ENCODE measurements at places on chromosomes 13 and 19. TPM values are rescaled to one million over a fixed set of nuclear protein-coding genes. Genes with fewer than 3 reads are reported as not detected.

The PLIN4 gene
- 0.05 TPM for total RNA-seq

The C5AR2 gene
- not detected for total RNA-seq

The KLF2 gene
- 2.5 TPM for total RNA-seq

The SPRED3 gene
- total RNA-seq: 0.05 TPM

- DNase-seq: no peak
Measured at GRCh38 chr19:7706955-7707456, 5.1 kb upstream of the FCER2 start.

The KIRREL2 gene
- total RNA-seq: 2.4 TPM

The IL17D gene
- 4.3 TPM for total RNA-seq

The SOX1 gene
- total RNA-seq: not detected

- peak; percentile 32 for DNase-seq
Measured at GRCh38 chr19:17616961-17617806, 61.7 kb downstream of the COLGALT1 start.

DNA sequence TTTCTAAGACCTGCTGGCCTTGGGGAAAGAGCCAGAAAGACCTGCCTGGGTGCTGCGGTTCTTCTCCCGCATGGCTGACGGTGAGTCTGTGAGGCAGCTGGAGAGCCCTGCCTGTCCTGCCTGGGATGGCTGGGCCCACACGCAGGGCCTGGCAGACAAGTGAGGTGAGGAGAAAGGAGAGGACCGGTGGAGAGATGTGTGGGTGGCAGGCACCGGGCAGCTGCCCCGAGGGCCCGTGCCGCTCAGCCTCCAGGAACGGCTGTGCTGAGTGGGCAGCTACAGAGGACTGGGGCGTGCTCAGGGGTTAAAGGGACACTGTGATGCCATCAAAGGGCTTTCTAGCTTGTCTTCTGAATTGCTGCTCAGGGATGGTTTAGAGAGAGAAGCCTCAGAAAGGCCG is 53.8 kb downstream of the MLLT1 start:
- no peak for DNase-seq

DNA sequence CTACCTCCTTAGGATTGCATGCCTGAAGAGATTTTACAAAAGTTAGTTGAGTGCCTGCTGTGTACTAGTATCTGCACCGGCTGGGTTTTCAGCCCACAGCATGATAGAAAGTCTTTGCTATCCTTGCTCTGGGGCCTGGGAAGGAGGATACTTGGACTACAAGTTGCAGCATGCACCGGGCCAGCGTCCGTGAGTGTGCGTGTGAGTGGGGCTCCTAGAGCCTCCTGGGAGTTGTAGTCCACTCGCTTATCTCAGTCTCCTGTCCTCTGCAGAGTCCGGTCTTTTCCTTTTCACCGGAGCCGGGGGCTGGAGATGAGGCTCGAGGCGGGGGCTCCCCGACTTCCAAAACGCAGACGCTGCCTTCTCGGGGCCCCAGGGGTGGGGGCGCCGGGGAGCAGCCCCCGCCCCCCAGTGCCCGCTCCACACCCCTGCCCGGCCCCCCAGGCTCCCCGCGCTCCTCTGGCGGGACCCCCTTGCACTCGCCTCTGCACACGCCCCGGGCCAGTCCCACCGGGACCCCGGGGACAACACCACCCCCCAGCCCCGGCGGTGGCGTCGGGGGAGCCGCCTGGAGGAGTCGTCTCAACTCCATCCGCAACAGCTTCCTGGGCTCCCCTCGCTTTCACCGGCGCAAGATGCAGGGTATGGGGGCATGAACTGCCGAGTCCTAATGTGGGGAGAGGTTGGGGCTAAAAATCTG is 20.6 kb downstream of the BRSK1 start:
- DNase-seq: peak; percentile 64

The LRRC63 gene
- 0.82 TPM for total RNA-seq

The KLK12 gene
- total RNA-seq: not detected
